ENCODE measurements at places on chromosomes 3 and 15.

DNA sequence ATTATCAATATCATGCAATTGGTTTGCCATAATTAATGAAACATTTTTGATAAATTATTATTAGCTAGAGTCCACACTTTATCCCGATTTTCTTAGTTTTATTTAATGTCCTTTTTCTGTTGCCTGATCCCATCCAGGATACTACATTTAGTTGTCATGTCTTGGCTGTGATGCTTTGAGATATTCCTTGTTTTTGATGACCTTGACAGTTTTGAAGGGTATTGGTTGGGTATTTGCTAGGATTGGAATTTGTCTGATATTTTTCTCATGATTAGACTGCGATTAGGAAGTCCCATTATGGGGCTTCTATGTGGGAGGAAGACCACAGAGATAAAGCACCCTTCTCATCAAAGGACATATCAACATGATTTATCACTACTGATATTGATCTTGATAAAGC, 43.0 kb downstream of the CGNL1 start:
- DNase-seq = no peak

DNA sequence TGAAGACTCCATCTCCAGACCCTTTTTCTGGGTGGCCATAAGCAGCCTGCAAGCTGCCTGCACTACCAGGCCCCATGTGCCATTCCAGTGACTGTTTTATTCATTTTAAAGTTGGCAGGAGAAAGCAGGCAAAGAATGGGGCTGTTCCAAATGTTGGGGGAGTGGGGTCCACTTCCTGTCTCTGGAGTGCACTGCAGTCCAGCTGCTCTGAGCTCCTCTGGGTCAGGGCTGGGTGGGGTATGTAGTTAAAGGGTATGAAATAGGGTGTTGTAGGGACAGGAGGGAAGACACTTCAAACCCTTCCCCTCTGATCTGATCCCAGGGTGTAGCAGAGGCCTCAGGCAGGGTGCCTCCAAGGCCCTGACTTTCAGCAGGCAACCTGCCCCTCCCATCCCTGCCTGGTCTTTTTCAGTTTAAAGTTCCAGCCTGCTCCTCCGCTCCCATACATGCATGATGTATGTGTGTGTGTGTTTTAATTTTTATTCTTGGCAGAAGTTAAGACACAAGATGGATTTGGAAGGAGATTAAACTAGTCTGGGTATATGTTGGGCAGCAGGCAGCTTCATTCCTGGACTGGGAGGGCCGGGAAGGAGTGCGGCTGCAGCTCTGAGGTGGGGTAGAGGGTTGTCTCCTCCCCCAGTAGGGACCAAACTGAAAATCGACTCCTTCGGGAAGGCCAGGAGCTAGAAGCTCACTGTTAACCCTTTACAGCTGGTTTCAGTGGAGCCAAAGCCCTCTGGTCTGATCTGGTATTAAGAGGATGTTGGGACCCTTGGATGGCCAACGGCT, 17.3 kb downstream of the BOC start:
- no peak for DNase-seq

GRCh38 chr3:119145500-119146167, at the start of gene TEX55:
Gene TEX55 (plus strand): TSS chr3:119146165. CDS start chr3:119146190, 25 bp downstream.
- no peak for DNase-seq

DNA sequence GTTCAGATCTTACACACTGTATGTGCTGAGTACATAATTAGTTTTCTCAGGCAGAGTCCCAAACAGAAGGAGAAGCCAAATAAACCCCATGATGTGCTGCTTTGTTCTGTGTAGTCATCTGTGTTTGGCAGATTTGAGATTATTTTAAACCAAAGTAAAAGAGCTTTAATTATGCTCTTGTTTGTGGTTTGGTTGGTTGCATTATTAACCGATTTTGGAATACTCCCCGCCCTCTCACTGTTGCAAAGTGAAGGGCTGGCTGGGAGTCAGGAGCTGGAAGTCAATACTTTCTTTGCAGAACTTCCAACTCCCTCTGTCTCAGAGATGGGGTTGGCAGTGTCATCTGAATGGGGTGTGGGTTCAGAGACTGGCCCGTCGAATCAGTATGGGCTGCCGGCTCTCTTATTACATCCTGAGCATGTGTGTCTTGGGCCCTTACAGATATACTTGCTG, 34.4 kb downstream of the SLCO3A1 start:
- DNase-seq = no peak

- no peak for DNase-seq
These were observed 156.5 kb downstream of the CHDH start for GRCh38 chr3:53689681-53690080.

DNA sequence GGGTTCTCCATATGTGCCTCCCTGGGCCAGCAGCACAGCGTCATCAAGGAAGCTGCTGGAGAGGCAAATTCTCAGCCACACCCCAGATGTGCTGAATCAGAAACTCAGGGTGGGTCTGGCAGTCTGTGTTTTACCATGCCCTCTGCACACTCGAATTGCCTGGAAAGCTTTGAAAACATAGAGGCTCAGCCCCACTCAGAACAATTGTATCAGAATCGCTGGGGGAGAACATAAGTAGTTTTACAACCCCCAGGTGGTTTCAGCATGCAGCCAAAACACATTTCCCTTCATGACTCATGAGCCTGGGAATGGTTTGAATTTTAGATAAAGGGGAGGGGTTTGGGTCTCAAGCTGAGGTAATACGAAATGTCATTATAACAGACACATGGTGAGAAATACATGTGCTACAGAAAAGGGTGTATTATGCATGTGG, 9.6 kb downstream of the TGM4 start:
- no peak for DNase-seq

DNA sequence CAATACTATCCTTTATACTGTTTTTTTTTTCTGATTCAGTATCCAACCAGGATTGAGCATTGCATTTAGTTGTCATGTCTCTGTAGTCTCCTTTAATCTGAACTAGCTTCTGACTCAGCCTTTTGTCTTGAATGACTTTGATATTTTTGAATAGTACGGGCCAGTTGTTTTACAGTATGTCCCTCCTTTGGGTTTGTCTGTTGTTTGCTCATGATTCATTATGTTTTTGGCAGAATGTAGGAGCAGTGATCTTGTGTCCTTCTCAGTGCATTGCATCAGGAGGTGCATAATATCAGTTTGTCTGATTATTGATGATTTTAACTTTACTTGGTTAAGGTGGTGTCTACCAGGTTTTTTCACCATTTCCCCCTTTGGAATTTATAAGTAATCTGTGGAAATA, 20.5 kb downstream of the EXOG start:
- no peak for DNase-seq

DNA sequence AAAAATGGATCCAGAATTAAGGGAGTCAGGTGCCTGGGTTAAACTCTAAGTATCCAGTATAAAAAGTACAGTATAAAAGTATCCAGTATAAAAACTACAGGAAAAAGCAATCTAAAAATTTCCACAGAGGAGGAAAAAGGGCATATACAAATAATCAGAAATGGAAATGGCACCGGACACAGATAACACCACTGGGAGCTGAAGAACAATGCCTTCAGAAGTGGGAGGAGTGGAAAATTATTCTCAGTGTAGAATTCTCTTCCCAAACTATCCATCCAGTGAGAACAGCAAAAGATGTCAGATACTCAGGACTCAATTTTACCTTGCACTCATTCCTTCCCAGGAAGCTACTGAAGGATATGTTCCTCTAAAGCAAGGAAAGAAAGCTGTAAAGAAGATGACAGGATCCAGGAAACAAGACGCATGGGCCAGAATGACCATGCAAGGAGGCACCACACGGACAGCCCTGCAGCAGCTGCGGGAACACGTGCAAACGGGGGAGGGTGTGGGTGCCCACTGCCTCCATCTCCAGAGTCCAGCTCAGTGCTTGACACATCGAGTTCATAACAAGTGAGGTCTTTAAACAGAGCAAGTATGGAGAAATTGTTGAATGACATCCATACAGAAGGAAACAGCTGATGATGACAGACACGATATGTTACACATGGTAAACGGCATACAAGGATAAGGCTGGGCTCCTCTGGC, 68.5 kb downstream of the CHSY1 start:
- no peak for DNase-seq

DNA sequence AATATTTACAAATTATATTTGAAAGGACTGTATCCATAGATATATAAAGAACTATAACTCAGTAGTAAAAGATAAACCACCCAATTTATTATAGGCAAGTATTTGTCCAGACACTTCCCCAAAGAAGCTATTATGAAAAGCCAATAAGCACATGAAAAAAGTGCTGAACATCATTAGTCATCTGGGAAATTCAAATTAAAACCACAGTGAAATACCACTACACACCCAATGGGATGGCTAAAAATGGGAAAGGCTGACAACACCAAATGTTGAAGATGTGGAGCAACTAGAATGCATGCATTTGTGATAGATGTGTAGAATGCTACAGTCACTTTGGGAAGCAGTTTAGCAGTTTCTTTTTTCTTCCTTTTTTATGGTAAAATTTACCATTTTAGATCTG, 147.0 kb downstream of the PDE8A start:
- DNase-seq = no peak

DNA sequence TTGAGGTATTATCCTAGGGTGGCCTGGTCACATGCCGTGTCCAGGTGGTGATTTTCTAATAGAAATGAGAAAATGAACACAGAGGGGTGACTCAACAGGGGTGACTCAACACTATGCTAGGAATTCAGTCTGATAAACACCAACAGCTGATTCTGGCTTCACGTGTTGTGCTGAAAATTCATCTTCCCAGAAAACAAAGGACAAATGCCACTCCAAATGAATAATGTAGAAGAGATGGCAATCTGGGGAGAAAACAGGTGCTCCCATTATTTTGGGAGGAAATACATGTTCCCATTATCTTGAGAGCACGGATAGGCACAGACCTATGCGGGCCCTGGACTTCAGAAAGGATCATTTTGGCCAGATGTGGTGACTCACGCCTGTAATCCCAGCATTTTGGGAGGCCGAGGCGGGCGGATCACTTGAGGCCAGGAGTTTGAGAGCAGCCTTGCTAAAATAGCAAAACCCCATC, 101.2 kb upstream of the MEX3B start:
- DNase-seq = no peak

GRCh38 chr3:43289841-43290470, 3.6 kb downstream of the SNRK start:
- DNase-seq = no peak

GRCh38 chr3:128496602-128497304, 3.8 kb upstream of the GATA2 start:
- DNase-seq = no peak

GRCh38 chr15:64438653-64439447, 21.5 kb upstream of the ZNF609 start:
- no peak for DNase-seq

GRCh38 chr3:45182915-45183871, 37.0 kb upstream of the CDCP1 start:
- no peak for DNase-seq

DNA sequence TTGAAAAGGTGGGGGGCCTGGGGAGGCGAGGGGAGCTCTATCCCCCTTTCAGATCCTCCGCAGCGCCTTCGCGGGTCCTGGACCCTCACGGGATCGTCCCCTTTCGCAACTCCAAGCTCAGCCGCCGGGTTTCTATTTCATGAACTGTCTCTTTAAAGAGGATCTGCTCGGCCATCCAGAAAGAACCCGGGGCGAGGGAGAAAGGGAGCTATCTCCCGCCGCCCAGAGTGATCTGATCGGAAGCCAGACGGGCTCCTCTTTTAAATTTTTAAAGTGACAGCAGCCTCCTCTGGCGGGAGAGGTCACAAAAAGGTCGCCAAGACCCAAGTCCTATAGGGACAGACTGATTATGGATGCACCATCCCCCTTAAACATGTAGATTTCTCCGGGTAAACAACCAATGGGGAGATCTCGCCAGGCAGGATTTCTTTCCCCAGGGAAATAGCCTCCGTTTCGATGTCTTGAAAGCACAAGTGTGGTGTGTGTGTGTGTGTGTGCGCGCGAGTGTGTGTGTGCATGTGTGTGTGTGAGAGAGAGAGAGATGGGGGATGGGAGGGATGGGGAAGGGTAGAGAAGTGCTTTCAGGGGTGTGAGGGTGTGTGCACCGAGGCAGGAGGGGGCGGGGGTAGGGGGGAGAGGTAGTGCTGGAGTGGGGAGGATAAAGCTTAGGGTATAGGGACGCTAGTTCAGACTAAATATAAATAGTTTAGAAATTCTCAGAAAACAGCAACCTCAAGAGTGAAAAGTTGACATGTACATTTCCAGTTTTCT, 516.1 kb downstream of the MECOM start:
- DNase-seq = no peak

Data from stimulated activated CD4-positive, alpha-beta T cell treated with anti-CD3 and anti-CD28 coated beads, Interleukin-1b, Interleukin-23, amount 100 ng/mL, for 24 hours (primary cell).